Hindlimb muscle (tissue), 1 donor: ENCODE measurements at places on chromosomes 2 and 18.

GRCh38 chr2:219644801-219645480 is 17.5 kb downstream of the SLC4A3 start:
- no peak for DNase-seq

DNA sequence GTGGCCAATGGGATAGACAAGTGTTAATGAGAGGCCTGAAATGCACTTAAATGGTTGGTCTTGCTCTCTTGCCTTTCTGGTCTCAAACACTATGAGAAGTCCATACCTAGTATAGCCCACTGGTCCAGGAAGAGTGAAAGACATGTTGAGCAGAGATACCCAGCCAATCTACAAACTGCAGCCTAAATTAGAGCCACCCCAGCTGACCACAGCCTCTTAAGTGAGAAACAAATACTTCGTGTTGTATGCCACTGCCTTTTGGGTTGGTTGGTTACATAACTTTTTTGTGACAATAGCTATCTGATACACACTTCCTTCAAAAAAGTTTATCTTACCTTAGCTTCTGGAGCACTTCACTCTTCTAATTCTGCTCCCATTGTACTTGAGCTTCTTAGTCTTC is 8.8 kb upstream of the EXOC6B start:
- DNase-seq: no peak

DNA sequence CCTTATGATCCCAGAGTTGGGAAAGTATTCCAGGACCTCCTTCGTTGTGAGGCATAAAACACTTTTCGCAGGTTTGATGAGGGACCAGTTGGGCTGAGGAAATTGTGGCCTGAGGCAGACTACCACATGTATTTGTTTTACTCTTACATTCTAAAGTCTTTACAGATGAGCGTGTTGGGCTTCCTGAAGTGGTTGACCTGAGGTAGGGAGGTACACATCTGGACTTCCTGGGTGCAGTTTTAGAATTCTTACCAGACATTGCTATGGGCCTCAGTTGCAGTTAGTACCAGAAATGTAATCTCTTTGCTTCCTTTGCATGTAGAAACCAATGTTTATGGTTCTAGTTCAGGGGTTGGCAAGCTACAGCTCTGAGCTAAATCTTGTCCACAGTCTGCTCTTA is 48.7 kb downstream of the COA5 start:
- DNase-seq: no peak

DNA sequence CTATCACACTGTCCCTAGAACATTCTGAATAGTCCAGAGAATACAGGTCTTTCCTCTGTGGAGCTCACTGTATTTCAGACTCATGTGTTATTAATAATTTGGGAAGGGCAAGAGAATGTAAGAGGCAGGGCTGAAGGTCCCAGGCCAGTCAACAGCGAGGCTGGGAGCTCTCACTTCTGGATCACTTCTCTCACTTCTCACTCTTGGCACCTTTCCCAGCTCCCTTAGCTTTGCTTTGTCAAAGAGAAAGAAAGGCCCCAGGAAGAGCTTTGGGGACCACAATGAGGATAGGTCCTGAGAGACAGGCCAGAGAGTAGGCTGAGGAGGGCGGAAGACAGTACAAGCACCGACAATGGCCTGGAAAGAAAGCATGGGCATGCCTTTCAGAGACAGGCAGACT is 11.2 kb downstream of the EFR3B start:
- no peak for DNase-seq

DNA sequence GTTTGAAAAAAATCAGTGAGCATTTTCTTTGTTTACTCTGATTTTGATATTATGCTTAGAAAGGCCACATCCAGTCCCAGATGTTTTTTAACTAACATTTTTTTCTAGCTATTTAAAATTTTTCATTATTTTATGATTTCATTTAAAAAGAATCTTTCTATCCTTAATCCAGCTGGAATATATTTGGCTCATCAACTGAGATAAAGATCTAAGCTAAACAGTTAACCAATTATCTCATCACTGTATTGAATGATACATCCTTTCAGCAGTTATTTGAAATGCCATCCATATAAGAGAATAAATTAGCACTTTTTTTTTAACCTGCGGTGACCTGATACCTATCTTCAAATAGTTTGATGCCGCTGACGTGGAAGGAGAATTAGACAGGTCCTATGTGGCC is 245.5 kb upstream of the COPS8 start:
- DNase-seq: no peak

DNA sequence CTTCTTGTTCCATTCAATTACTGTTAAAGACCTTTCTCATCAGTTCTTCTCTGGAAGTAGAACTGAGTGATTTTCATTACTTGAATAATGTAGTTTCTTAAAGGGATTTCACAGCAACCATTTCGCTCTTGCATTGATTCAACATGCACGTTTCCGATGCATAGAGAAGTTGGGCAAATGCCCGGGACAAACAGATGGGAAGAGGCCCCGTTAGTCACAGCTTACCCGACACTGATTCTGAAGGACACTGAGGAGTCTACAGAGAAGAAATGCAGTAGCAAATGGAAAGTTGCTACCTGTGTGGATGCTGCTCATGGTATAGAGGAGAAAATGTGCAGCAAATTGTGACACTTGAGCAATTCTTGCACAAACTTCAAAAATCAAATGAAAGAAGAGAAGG is 32.3 kb upstream of the GCG start:
- DNase-seq: no peak

DNA sequence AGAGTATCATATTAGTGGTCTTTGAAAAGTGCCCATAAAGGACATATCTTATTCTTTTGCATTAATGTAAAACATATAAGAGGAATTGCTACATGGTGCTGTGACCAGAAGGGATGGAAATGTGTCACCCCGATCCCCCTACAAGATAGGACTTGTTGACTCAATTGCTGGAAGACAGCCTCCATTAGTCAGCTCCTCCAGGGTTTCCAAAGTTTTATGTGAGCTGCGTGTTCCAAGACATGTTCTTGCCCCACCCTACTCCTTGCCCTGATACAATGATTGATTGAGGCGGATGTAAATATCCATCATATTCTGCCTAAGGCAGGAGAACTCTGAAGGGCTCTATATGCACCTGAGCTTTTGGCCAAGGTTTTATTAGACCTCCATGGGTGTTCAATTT is 541.0 kb upstream of the ZEB2 start:
- no peak for DNase-seq

- no peak for DNase-seq
Measured at GRCh38 chr18:62277045-62277444, 48.1 kb upstream of the TNFRSF11A start.
